ENCODE measurements at places on chromosomes 12 and 14. TPM values are rescaled to one million over a fixed set of nuclear protein-coding genes. Genes with fewer than 3 reads are reported as not detected.

The BTBD6 gene
- total RNA-seq, result 61.1 TPM

The LIN7A gene
- 1.8 TPM for total RNA-seq

The ACVRL1 gene
- 1,206 TPM for total RNA-seq

The TCTN1 gene
- total RNA-seq, result 10.9 TPM

The KRT1 gene
- total RNA-seq, result not detected

The ANO4 gene
- total RNA-seq, result not detected

The DNAJC22 gene
- total RNA-seq, result 1.3 TPM

The PRPH gene
- total RNA-seq, result not detected

The CLEC7A gene
- not detected for total RNA-seq

The RAB5B gene
- total RNA-seq, result 27.6 TPM

The FOXN4 gene
- total RNA-seq, result not detected

The GPATCH2L gene
- 44.8 TPM for total RNA-seq

The SYT1 gene
- 6.8 TPM for total RNA-seq

The TAS2R50 gene
- 2.1 TPM for total RNA-seq

The PIWIL1 gene
- total RNA-seq, result not detected

The AMN gene
- 0.32 TPM for total RNA-seq

The TMEM106C gene
- total RNA-seq, result 164 TPM

The EIF2S3B gene
- total RNA-seq, result 1.5 TPM

The CISTR gene
- total RNA-seq, result not detected

The RND1 gene
- total RNA-seq, result 2.1 TPM

The SPATS2 gene
- 46.8 TPM for total RNA-seq

The ADAM21 gene
- 0.30 TPM for total RNA-seq

The CACNA1C gene
- not detected for total RNA-seq

The ZC2HC1C gene
- total RNA-seq, result 3.6 TPM

The ENDOU gene
- not detected for total RNA-seq

The JPH4 gene
- not detected for total RNA-seq

The SRRM4 gene
- not detected for total RNA-seq

The PRB2 gene
- total RNA-seq, result not detected
